ENCODE measurements at places on chromosomes 3 and 15.

- no peak for DNase-seq
These were observed 20.9 kb downstream of the SLC2A2 start for GRCh38 chr3:171005648-171006047.

- DNase-seq = no peak
These were observed 96.8 kb downstream of the IGF1R start for GRCh38 chr15:98745179-98745578.

DNA sequence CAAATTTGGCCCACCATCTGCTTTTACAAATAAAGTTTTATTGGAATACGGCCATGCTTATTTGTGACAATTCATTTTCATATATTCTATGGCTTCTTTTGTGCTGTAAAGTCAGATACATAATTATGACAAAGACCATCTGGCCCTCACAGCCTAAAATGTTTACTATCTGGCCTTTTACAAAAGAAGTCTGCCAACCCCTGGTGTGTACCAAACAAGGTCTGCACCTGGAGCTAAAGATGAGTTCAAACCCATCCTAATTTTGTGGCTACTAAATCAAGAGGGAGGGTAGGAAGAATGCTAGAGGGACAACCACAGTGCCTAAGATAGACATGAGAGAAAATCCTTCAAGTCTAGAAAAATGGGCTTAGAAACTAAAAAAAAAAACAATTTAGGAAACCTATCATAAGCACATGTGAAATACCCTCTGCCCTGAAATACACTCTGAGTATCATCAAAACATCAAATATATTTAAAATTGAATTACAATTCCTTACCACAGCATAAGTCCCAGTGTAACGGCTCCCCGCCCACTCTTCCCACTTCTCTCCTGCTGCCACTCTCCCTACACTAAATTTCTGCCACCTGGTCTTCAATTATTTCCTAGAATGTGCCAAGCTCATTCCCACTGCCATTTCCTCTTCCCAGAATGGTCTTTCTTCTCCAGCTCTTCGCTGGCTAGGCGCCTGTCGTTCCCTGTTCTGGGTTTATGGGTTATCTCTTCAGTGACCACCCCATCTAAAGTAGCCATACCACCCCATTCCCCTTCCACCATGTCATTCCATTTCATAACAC is 950.7 kb upstream of the CFAP20DC start:
- no peak for DNase-seq

- DNase-seq = no peak
These were observed 9.5 kb downstream of the MYL3 start for GRCh38 chr3:46853441-46854415.

DNA sequence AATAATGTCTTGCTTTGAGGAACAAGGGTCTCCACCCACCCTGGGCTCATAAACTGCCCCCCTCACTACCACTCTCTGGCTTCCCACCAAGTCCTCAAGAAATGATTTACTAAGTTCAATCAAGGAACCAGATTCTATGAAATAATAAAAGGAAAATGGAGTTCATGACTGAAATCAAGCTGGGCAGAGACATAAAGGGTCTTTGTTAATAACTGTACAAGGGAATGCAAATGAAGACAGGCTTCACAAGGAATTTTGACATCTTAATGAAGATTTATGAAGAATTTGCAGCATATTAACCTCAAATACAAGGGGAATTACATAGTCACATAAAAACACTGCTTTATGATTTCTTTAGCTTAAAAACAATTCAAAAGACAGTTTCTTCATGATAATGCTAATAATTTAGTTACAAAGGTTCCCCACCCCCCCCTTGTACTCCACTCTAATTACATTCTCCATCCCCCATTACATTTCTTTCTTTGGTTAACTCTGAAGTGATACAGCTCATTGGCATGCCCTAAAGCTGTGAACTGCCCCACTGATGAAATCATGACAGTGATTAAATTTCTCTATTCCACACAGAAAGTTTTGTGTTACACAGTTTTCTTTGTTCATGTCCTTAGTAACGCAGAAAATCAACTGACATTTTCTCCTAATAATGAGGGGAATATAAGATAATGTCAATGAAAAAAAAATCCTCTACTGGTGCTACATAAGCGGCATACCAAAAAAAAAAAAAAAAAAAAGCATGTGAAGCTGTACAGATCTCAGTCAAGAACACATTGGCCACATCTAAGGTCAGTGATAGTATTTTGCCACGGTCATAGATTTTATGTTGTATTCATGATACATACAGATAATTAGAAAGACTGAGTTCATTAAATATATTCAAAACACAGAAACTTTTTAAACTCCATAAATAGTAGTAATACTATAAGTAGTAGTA is 54.4 kb downstream of the WWTR1 start:
- DNase-seq = no peak

GRCh38 chr3:11391174-11391879 is 119.1 kb downstream of the ATG7 start:
- DNase-seq = no peak

GRCh38 chr3:113556316-113556945 is 24.1 kb downstream of the SIDT1 start:
- no peak for DNase-seq

GRCh38 chr3:185094697-185095096 is 58.2 kb downstream of the C3orf70 start:
- no peak for DNase-seq

DNA sequence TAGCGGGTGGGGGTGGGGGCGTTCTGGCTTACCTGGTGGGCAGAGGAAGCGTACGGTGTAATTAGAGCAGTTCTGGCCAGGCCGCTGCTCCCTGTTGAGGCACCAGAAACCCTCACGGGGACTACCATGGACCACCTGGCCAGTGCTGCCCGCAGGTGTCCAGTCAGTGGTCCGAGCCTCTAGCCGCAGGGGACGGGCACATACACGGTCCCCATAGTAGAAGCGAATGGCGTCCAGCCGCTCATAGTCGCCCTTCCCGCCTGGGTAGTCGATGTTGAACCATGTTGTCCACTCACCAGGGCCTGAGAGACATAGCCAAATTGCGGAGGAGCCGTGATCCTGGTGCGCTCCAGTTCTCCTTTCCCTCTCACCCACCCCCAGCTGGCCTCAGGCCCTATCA is 4.5 kb downstream of the CILP start:
- DNase-seq = no peak

GRCh38 chr3:174333640-174334039 is 525.5 kb upstream of the NAALADL2 start:
- no peak for DNase-seq

DNA sequence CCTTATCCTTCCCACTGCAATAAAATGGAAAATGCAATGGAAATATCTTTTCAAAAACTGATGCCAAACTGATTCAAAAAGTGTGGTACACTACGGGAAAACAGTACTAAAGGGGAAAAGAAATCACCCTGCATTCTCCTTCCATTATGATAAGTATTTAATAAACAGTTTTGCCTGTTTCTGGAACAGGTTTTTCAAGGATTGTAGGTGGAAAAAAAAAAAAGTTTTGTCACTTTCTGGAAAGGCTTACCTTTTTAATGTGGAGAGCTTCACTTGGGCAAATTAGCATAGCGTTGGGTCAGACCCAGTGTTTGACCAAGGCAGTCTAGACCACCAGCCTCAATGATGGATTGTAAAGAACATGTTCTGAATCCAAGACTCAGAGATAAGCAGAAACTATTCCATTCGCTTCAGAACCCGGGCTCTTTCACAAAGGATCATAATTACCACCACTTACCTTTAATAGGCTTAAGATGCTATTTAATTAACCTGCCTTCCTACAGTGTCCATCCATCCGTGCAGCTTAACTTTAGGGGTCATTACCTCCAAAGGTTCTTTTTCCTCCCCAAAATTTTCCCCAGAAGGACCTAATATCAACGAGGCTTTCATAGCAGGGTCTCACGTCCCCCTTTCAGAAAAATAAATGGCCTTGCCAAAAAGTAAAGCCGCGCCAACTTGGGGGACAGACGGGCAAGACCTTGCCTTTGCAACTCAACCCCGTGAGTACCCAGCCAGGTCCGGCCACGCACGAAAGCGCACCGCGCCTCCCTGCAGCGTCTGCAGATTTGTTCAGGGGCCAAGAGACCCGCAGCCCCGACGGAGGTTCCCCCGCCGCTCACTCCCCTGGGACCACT is 1.0 kb downstream of the DCBLD2 start:
- no peak for DNase-seq

- DNase-seq = no peak
These were observed 422.0 kb downstream of the SOX2 start for GRCh38 chr3:182133752-182134151.

DNA sequence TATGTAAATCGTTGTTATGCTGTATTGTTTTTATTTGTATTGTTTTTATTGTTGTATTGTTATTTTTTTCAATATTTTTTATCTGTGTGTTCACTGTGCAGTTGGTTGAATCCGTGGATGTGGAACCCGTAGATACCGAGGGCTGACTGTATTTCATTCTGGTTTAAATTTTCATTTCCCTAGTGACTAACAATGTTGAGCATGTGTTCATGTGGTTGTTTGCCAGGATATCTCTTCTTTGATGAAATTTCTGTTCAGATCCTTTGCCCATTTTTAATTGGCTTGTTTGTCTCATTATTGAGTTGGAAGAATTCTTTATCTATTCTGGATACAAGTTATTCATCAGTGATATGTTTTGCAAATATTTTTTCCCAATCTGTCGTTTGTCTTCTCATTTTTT is 29.7 kb downstream of the STOML1 start:
- DNase-seq = no peak
